NCI-H1105 (cell line): ENCODE measurements at places on chromosomes 7 and 10.

DNA sequence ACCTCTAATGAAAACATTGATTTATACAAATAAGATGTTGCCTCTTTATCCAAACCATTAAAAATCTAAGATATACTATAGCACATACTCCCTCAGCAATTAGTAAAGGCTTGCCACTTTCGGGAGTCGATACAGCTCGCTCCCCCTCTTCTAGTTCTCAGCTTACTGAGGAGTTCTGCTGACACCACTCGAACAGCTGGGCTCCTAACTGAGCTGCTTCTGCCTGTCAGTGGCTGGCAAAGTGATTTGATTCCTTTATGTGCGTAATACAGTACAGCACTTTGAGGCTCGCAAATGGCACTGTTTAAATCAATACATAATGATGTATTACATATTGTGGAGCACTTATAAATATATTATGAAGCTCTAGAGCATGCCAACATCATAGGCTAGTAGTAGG lies 241.8 kb downstream of the CREB5 start:
- DNase-seq: no peak

DNA sequence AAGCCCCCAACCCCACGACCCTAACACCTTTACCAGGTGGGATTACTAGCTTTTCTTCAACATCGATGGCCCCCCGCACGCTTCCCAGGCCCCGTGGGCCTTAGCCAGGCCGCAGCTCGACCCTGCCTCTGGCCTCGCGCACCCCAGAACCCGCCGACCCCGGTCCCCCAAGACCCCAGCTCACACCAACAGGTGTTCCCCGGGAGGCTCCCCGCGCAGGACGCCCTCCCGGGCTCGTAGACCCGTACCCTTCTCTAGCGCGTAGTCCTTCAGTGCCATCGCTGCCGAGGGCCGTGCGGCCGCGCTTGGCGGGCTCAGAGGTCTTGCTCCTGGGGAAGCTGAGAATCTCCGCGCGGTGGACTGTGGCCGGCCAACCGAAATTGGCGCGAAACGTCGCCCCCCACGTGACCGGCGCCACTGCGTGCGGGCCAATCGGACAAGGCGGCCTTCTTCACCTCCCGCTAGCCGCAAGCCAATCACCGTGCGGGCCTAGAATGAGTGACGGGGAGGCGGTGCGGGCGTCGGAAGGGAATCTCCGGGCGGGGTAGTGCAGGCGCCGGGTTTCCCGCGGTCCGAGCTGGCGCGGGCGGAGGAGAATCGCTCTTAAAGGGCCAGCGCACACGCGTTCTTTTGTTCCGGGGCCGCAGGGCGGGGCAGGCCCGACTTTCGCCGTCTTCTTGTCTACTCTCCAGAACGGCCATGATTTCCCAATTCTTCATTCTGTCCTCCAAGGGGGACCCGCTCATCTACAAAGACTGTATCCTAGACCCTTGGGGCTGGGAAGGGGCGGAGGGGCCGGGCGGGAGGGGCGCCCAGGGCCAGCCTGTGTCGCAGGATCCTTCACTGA lies at the start of the genes AP4M1 and MCM7:
Gene AP4M1 (plus strand): TSS at position 628 of the 847 bp plus-strand sequence. CDS start 72 bp downstream, at position 700.
Gene MCM7 (minus strand): TSS at position 382 of the 847 bp plus-strand sequence. CDS start 103 bp downstream, at position 279.
- DNase-seq: peak; percentile 98

- peak; percentile 50 for DNase-seq
Observed at GRCh38 chr7:19747740-19748339, 25.6 kb downstream of the TMEM196 start.

DNA sequence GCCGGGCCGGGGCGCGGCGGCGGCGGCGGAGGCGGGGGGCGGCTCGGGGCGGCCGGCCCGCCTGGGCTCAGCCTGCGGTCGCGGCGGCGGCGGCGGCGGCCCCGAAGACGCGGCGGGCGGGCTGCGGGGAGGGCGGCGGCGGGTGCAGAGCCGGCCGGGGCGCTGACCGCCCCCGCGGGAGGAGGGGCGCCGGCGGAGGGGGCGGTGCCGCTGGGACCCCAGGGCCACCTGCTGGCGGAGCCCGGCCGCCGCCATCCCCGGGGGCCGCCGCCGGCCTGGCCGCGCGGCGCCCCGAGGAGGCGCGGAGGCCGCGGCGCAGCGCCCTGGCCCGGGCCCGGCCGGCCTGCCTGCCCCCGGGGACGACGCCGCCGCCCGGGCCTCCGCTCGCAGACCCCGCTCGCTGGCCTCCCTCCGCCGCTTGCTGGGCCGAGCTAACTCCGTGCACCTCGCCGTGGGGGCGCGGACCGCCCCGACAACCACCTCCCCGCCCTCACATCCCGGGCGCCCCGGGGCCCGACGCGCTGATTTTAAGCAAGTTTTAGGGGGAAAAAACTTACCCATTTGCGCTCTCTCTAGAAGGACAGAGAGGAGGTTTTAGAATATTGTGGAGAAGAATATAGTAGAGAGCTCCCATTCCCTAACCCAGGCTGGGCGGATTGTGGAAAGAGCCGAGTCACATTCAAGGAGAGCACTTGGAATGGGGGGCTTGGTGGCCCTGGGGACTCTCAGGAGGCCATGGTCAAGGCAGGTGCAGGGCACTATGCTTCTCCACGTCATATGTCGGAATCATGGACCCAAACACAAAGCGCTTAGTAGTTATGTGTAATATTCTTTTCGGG lies at the start of gene BEND7:
Gene BEND7 (minus strand): TSS at position 140 of the 839 bp plus-strand sequence. CDS start 481 bp downstream, outside the sequence.
- DNase-seq: no peak

GRCh38 chr7:151400626-151401315 lies 9.1 kb downstream of the WDR86 start:
- no peak for DNase-seq

GRCh38 chr7:51593628-51594027 lies 277.0 kb upstream of the COBL start:
- no peak for DNase-seq

- no peak for DNase-seq
Observed at GRCh38 chr10:3902809-3903410, 117.9 kb upstream of the KLF6 start.

DNA sequence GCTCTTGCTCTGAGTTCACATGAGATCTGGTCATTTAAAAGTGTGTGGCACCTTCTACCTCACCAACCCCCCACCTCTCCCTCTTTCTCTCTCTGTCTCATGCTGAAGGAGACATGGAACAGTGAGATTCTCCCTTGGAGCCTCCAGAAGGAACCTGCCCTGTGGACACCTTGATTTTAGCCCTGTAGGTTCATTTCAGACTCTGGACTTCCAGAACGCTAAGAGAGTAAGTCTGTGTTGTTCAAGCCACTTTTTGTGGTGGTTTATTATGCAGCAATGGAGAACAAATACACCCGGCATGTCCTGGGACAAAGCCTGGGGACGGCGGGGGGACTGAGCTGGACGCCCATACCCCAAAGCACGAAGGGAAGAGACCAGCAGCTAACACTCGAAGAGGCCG lies 20.7 kb upstream of the GIMAP8 start:
- no peak for DNase-seq

- DNase-seq: peak; percentile 26
Observed at GRCh38 chr7:23012908-23013714, 819 bp downstream of the HYCC1 start.

DNA sequence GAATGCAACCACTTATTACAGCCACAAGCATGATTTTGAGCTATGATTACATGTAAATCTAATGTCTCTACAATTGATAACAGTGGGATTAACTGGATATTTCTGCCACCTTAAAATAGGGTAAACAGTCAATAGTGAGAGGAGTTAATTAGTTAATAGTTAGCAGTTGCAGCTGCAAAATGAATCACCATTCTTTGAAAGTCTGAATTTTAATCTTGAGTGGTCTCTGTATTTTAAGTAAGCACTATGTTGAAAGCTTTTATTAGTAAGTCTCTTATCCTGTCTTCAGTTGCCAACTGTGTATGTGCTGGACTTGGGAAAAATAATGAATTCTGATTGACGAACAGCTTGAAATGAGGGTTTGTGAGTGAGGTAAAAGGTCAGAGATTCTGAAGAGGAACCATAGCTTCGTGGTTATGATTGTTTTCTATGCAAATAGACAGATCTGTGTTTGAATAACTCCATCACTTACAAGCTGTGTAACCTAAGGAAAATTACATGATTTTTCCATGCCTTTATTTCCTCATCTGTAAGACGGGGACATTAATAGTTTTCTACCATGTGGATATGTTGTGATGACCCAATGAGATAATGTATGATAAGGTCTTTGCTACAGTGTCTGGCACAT lies 75.2 kb downstream of the RNLS start:
- no peak for DNase-seq

DNA sequence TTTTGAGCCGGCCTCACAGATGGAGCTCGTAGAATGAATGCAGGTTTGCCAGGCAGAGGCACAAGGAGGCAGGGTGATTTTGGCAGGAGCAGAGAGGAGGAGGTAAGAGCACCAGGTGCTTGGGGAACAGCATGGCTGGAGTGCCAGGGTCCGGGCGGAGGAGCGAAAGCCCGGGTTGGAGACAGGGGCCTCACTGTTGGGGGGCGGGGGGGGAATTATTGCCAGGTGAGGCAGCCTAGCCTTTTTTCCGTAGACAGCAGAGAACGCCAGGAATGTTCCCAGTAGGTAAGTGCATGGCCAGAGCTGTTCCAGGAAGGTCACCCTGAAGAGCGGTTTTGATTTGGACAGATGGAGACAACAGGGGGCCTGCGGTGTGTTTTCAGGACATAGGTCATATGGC lies 9.5 kb downstream of the SRRM3 start:
- DNase-seq: no peak

DNA sequence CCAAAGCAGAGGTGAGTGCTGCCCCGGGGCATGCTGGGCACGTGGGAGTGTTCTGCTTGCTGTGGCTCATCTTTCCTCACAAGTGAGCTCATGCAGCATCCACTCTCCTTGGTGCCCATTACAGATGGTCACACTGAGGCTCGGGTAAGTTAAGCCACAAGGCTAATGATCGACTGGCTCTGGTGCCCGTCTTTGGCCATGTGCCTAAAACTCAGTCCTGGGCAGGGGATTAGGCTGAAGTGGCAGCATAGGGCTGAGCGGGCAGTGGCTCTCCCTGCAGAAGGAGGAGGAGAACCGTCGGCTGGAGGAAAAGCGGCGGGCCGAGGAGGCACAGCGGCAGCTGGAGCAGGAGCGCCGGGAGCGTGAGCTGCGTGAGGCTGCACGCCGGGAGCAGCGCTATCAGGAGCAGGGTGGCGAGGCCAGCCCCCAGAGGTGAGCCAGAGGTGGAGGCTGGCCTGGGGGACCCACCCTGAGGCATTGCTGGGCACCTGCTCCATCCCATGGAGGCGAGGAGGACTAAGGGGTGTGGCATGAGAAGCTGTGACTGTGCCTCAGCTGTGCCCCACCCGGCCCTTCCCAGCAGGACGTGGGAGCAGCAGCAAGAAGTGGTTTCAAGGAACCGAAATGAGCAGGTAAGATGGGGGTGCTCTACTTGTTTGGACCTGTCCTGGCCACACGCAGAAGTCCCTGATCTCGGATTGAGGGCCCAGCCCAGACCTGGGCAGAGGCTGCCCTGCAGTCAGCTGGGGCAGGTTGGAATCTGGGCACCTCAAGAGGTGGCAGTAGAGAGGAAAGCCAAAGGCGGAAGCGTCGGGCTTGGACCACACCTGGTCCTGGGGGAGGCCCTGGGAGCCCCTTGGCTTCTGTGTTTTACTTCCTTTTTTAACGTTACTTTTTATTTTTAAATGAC lies 7.3 kb downstream of the PGAM2 start:
- DNase-seq: no peak

DNA sequence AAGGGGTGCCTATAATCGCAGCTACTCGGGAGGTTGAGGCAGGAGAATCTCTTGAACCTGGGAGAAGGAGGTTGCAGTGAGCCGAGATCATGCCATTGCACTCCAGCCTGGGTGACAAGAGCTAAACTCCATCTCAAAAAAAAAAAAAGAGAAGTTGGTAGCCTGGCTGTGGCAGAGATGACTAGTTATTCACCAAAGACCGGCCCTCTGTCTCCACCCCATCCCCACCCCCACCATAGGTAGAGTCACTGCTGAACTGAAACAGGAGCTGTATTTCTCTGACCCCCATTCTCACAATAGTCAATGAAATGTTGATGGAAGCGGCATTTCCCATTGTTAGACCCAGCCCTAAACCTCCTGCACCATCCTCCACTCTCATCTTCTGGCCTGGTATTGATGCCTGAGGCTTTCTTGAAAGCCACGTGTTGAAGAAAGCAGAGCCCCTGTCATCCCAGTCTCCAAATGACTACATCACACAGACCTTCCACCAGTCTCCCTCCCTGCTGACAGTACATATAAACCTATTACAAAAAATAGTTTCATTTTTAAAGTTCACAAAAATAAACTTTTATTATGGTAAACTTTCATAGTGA lies 9.4 kb upstream of the PIK3CG start:
- no peak for DNase-seq

DNA sequence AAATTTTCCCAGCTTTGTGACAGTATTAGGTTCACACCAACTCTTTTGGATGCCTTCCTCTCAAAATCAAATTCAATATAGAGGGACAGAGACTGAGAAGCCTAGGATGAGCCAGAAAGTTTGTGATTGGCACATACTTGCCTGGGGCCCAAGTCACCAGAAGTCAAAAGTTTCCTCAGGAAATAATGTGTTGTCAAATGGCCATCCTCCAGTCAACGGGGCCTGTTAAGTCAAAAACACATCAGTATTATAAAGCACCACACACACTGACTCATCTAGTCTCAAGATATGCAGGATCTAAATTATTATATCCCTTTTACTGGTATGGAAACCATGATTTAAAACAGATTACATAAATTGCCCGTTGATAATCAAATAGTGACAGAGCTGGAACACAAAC lies 158.1 kb downstream of the AHR start:
- no peak for DNase-seq

GRCh38 chr7:22885797-22886261 lies 63.2 kb upstream of the TOMM7 start:
- DNase-seq: no peak

DNA sequence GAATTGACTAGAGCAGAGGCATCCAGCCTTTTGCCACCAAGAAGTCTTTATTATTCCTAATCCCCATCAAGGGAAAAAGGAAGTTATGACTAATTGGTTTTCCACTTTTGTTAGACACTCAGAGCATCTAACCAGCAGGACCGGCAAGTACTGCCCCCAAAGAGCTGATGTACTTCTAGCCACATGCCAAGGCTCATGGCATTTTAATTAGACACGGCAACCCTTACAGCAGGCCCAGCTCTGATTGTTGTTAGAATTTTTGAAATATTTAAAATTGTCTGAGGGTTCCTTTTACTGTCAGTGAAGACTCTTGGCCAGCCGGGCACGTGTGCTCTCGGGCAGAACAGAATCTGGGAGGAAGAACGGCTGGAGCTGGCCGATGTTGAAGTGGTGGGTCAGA lies 114.8 kb downstream of the SPAG6 start:
- no peak for DNase-seq

DNA sequence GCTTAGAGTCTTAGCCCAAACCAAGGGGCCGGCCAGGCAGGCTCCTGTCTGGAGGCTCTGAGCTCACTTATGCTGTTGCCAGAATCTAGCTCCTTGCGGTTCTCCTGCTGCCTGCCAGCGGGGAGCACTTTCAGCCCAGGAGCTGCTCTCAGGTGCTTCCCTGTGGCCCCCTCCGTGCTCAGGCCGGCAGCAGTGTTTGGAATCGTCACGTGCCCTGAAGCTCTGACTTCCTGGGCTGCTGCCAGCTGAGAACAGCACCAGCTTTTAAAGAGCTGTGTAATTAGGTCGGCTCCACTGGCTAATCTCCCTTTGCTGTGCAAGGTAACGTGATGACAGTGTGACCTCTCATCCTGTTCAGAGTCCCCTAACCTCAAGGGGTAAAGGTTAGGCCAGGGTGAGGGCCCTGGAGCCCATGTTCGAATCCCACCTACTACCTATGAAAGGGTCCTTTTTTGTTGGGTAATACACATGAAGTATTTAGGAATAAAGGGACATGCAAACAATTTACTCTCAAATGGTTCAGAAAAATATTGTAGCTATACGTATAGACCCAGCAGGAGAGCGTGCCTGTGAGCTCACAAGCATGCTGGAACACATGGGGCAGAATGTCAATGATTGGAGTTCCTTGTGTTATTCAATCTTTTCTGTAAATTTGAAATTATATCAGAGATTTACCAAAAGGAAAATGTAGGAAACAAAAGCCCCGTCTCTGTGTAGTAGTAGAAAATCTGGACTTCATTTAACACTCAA lies 16.6 kb downstream of the ZNF862 start:
- peak; percentile 89 for DNase-seq
